ENCODE measurements at places on chromosomes 4 and X. TPM values are rescaled to one million over a fixed set of nuclear protein-coding genes. Genes with fewer than 3 reads are reported as not detected.

DNA sequence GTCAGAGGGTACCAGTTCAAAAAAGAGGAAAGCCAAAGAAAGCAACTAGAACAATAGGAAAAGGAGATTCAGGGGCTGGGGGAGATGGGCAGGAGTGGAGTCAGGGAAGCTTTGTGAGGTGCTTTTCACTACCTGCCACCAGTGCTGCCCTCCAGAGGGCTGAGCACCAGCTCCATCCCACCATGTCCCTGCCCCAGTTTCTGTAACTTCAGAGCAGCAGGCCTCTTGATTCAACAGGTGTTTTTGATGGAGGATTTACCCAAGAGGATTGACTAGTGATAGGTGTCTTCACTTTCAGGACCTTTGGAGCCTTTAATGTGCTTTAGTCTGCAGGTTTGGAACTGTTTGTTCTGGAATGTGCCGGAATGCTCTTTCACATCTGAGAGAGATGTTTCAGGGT is 12.1 kb downstream of the KIT start:
- no peak for DNase-seq

DNA sequence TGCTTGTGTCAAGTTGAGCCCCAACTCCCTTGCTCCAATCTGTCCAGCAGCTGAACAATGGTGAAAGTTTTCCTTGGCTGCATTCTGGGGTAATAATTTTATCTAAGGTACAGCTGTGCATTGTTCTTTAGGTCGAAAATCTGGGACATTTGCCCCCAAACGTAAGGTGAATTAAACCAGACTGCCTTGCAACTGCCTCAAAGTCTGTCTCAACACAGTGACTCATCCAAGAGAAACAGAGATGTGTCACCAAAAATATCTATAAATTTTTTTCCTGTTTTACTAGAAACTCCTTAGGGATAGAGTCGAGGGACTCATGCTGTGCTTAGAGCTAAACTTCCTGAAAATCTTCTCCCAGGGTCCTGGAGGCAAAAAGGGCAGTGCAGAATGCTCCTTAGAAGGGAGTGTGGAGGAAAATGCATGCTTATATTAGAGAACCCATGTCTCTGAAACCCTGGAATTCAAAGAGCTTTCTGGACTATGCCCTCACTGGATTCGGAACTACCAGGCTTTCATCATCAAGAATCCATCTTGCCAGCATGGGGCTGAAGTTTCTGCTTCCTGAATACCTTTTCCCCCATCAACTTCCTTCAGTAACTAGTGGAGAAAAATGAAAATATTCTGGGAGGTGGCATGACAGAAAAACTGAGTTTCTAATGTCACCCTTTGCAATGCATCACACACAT is 115.7 kb downstream of the PALLD start:
- no peak for DNase-seq

DNA sequence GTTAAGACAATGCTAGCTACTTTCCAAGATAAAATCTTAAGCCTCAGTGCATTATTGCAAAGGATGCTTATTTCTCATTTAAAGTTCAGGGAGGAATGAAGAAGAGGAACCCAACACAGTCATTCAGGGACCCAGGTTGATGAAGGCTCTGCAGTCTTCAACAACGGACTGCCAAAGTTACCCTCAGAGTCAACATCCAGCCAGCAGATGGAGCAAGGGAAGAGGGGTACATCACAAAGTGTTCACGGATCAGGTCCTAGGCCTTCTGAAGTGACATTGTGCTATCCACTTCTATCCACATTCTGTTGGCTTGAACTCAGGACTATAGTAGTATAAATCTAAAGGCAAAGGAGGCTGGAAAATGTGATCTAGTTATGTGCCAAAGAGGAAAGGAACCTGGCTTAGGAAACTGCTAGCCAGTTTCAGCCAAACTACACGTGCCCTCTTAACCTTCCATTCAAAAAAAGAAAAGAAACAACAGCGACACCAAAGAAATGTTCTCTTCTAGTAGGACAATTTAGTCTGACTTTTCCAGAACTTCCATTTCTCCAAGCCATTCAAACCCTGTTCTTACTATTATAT is 28.8 kb downstream of the NKX6-1 start:
- no peak for DNase-seq

The ODAPH gene
- 0.19 TPM for total RNA-seq

- DNase-seq, result peak; percentile 16
Measured at GRCh38 chrX:104137496-104137895, 19.3 kb downstream of the SLC25A53 start.

The SYNPO2 gene
- total RNA-seq, result 0.95 TPM

The OPN1MW2 gene
- total RNA-seq, result not detected

DNA sequence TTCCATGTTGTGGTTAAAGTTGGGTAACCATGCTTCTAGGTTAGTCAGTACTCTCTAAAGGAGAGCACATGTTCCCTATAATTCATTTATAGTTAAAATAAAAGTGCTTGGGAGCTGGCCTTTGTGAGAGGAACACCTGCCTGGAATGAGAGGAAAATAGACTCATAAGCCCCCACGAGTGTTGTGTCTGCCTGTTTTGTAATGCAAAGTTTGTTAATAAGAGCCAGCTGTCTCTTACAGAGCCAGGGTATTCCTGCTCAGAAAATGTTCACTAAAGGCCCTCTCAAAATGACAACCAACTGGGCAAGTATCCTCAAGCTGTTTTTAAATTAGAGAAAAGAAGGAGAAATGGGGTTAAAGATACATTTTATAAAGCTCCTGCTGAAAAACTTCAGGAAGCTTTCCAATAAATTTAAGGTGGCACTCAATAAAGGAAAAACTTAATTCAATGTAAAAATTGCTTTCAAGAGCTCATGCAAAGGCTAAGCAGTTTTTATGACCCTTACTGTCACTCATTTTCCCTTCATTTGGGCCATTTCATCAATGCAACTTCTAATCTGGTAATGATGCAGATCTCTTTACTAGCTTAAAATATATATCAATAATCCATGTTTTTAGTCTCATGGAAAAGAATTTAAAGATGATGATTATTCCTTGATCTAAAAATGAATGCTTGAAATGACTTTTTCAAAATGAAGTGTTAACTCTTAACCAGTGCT is 793.6 kb downstream of the STPG2 start:
- DNase-seq, result no peak

- DNase-seq, result no peak
Measured at GRCh38 chr4:1826531-1827350, 29.2 kb downstream of the LETM1 start.

DNA sequence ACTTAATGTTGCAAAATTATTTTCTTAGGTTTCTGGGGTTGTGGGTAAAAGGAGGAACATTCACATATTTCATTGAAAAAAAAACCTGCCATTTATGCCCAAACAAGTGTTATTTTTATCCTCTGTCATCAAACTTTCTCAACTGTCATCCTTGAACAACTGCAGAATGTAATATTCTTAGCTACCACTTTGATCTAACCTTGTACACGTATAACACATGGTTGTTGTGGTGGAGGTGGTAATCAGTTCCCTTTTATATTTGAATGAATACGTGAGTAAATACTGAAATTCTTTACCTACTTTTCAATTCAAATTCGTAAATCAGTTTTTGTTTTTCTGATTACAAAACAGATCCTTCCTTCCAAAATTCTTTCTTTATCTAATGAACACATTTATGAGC is 3.8 kb upstream of the AMMECR1 start:
- DNase-seq, result no peak

- DNase-seq, result no peak
Measured at GRCh38 chr4:54585321-54586000, 72.3 kb upstream of the KIT start.

GRCh38 chrX:69136546-69137331 is 28.5 kb downstream of the PJA1 start:
- no peak for DNase-seq

The RAB33B gene
- 5.7 TPM for total RNA-seq

- no peak for DNase-seq
Measured at GRCh38 chr4:9758641-9759317, 22.7 kb upstream of the DRD5 start.

DNA sequence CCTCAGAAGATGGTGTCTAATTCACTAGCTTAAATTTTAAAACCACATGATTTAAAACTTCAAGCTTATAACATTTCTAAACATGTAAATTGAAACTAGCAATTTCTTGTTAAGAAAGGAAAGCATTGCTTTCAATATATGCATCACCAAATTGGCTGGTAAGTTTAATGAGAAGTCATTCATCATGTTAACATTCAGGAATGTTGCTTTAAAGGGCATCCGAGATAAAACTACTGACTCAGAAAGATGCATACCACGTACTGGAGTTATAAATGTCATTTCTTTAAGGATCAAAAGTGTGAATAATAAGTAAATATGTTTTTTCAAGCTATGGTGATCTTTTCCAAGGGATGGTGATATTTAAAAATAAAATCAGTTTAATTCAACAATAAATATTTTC is 83.3 kb upstream of the VCX2 start:
- DNase-seq, result no peak

DNA sequence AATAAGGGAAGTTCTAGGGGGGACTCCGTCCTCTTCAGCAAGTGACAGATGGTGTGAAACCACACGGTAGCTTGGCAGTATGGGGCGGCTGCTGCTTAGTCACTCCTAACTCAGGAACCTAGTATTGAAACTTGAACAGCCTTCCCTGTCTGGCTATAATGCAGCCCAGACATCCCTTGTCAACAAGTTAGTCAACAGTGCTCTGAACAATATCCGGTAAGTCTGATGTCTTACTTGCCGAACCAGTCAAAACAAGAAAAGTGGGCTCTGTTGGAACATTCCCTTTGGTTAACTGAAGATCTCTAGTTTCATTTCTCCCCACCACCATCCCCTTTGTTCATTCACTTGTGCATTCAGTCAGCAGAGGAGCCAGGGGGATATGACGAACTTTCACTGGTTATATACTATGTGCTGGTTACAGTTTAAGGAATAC is 18.7 kb upstream of the CXCL13 start:
- no peak for DNase-seq

The PAK3 gene
- 0.68 TPM for total RNA-seq

GRCh38 chrX:152824841-152825374 is 5.6 kb downstream of the CETN2 start:
- no peak for DNase-seq

DNA sequence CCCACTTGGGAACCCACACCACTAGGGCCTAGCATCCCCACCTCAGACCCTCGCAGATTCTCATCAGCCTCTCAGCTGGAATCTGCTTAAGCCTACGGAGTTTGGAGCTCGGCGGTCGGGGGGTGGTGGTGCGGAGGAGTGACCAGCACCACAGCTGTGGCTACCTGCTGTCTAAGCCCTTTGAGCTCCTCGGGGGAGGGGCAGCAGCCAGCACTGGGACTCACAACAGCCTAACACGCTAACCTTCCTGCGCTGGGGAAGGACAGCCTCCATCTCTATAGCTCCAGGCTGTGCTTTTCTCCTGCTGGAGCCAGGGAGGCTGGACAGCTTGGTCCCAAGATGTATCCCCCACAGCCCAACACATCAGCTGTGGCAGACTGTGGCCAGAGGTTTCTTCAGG is 281.5 kb downstream of the USP46 start:
- no peak for DNase-seq
